ENCODE measurements at places on chromosomes 6 and 20. TPM values are rescaled to one million over a fixed set of nuclear protein-coding genes. Genes with fewer than 3 reads are reported as not detected.

DNA sequence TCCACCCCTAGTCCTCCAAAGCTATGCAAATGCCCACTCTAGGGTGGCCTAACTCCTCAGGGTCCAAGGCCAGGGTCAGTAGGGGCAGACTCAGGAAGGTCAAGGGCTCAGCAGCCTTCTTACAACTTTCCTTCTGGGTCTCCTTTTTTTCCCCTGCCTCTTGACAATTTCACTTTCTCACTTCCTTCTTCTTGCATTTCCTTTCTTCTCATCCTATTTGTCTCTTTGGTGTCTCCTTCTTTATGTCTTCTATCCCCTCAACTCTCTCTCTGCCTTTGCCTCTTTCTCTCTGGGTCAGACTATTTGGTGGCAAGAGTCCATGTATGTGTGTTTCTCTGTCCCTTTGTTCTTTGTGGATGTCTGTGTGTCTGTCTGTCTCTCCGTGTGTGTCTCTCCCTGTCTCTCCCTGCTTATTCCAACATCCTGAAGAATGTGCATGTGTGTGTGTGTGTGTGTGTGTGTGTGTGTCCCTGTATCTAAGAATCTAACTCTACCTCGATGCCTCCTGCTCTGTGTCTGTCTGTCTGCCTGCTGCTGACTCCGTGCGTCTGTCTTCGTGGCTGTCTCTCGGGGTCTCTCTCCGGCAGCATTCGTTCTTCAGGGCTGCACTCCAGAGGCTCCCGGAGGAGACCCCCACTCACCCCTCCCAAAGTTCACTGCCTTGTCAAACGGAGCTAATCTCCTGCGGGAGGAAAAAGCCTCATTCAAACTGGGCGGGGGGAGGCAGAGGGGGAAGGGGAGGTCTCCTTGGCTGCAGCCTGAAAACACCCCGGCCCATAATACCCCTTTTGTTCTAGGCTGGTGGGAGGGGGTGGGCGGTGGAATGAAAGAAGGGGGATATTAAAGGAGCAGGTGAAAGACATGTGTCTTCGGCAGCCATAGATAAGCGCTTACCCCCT lies 51.7 kb upstream of the FOXP4 start:
- no peak for DNase-seq

The PDE7B gene
- polyA plus RNA-seq = 8.0 TPM

The EYS gene
- polyA plus RNA-seq = 0.96 TPM

- DNase-seq = no peak
Measured at GRCh38 chr20:25259788-25260254, 11.9 kb downstream of the PYGB start.

The ZBTB46 gene
- 16.7 TPM for polyA plus RNA-seq

DNA sequence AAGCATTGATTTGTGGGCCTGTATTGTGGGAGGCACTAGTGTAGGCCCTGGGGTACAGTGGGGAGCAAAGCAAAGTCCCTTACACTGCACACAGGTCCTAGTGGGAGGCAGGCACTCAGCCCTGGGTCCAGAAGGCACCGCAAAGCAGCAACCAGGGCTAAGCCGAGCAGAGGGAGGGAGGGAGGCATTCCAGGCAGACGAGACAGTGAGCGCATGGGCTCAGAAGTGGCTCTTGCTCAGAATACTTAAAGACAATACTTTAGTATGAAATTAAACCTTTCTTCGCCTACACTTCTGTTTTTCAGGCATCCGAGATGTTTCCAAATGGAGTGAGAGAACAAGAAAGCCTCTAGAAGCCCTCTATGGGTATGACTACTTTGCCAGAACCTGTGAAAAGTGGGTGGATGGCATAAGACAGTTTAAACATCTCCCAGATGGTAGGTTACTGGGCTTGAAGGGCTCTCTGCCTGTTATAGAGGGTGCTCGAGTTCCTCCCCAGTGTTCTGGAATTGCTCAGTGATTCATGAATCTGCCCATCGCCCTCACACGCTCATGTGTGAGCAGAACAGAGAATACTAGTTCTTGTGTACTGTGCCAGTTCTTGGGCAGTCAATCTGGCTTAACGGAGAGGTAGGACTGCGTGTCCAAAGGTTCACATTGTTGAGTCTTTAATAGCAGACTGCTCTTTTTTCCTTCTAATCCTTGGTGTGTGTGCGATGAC lies 18.7 kb downstream of the BPHL start:
- no peak for DNase-seq

The GRM4 gene
- 0.53 TPM for polyA plus RNA-seq

DNA sequence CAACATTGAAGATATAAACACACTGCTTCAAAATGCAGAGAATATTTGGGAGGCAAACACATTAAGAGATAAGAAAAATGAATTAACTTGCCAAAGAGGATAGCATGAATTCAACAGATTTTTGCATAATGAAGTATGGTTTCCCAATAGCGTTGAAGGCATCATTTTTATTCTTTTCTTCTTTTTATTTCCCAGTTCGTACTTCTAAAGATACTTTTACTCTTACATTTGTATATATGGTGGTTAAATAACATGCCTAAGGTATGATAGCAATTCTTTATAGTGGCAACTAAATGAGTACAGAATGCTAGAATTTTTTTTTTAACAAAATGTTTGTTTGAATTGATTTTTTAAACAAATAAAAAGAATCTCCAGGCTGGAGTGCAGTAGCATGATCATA lies 473.4 kb upstream of the MARCKS start:
- DNase-seq = no peak

- no peak for DNase-seq
Measured at GRCh38 chr6:11908436-11909105, 103.5 kb upstream of the HIVEP1 start.

- no peak for DNase-seq
Measured at GRCh38 chr6:82461536-82461935, 97.9 kb downstream of the TPBG start.

DNA sequence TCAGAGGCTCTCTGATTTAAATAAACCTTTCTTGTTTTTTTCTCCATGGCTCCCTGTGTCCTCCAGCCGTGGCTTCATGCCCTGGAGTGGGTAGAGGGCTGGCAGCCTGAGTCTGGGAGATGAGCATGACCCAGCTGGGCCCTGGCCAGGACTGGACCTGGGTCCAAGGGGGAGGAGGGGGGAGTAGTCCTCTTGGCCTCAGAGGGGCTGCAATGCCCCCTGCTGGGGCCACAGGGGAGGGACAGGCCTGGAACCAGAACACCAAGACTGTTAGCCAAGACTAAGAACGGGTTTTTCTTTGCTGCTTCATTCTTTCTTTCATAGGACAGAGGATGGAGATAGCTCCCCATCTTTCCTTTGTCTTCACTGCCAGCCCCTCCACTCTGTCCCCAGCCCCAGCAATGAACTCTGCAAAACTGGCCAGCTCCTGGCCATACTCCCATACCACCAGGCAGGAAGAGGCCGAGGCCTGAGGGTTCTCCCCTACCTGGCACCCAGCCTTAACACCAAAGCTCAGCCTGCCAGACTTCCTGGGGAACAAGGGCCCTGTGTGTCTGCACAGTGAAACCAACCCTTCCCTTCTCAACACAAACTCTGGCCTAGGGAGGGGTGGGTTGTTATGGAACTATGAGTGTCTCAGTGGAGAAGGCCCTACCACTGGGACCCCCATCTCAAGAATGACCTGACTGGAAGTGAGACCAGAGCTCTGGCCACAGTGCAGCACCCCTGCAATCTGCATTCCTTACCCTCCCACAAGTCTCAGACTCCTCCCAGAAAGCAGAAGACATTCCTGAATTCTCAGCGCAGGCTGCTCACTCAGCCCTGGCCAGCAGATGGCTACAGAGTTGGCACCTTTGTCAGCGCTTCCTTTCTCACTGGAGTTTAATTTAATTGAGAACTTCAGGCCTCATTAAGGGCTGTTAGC lies 11.0 kb downstream of the SLC29A1 start:
- DNase-seq = no peak

The SLC13A3 gene
- 19.3 TPM for polyA plus RNA-seq

The HFE gene
- 9.4 TPM for polyA plus RNA-seq

Measured in left kidney (tissue), 8 donors.